Tracheal epithelial cell (primary cell): ENCODE measurements at places on chromosomes 12 and 14. TPM values are rescaled to one million over a fixed set of nuclear protein-coding genes. Genes with fewer than 3 reads are reported as not detected.

The SMIM41 gene
- not detected in 2 replicates for total RNA-seq

The MAP1LC3B2 gene
- 0.43 and 0.48 TPM in 2 replicates for total RNA-seq

The LYZ gene
- not detected in 2 replicates for total RNA-seq

The GSKIP gene
- 101 and 103 TPM in 2 replicates for total RNA-seq

The SMAGP gene
- 11.7 and 16.9 TPM in 2 replicates for total RNA-seq

The PLA2G1B gene
- total RNA-seq = not detected in 2 replicates

The MYH7 gene
- total RNA-seq = under 0.01 TPM in 1 of 2 replicates, not detected in the other

The CAPZA3 gene
- total RNA-seq = 0.24 TPM in 1 of 2 replicates, not detected in the other

The BMP4 gene
- 0.48 and 2.3 TPM in 2 replicates for total RNA-seq

The TRIAP1 gene
- total RNA-seq = 18.8 and 36.0 TPM in 2 replicates

The PLEKHA5 gene
- 22.4 and 25.6 TPM in 2 replicates for total RNA-seq

The CMKLR1 gene
- total RNA-seq = not detected in 2 replicates

The LUM gene
- total RNA-seq = 0.21 and 6.5 TPM in 2 replicates

The MAP3K12 gene
- total RNA-seq = 4.7 and 5.3 TPM in 2 replicates

The BORCS5 gene
- total RNA-seq = 6.7 and 11.9 TPM in 2 replicates
